Activated naive CD8-positive, alpha-beta T cell treated with anti-CD3 and anti-CD28 coated beads, Interleukin-2, amount 50 U/mL, for 24 hours (primary cell): ENCODE measurements at places on chromosomes 4 and X.

DNA sequence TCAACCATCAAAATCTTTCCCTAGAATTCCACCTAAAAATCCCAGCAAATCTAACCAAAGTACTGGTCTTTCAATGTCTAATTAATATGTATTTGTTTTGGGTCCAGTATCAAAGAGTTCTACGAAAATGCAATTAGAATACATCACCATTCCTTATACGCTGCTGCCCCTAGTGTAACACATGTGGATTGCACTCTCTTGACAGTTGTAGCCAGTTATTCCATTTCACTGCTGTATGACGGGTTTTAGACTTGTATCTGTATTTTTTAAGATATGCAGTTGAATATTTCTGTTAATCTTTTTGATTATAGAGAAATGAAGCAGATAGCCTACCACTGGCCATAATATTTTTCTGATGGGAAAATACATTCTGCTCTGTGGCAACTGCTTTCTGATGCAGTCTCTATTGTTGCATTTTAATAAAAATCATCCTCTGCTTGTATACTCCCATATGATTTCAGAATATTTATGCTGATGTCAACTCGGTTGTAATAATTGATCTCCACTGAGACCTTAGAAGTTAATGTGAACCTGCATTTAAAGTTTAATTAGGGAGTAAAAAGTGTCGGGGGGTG is 17.1 kb upstream of the PAGE2B start:
- DNase-seq: peak; percentile 9

DNA sequence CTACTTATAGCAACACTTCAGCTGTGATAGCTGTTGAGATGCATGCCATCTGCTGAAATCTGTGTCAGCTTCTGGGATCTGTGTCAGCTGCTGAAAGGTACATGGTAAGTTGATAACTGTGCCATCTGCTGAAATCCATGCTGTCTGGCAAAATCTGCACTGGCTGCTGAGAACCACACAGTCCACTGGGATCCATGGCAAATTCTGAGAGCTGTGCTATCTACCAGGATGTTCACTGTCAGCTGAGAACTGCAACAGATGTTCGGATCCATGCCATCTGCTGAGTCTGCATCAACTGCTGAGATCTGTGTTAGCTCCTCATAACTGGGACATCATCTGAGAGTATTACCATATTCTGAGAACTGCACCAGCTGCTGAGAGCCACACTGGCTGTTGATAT is 430.5 kb upstream of the POU3F4 start:
- no peak for DNase-seq

DNA sequence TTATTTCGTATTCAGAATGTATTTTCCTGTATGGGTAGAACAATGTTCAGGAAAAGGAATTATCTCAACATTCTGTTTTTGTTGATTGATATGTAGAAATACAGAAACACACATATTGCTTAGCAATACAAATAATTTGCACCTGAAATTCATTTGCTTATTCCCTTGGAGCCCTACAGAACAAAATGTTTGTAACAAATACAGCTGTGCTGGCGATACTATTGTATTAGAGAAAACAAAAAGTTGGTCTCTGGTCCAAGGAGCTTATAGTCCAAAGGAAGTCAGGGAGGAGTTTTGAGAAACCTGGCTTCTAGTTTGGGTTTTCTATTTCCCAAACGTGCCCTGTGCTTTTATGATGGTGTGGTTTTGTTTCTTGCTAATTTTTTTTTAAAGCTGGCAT is 37.8 kb upstream of the CAPN6 start:
- no peak for DNase-seq

DNA sequence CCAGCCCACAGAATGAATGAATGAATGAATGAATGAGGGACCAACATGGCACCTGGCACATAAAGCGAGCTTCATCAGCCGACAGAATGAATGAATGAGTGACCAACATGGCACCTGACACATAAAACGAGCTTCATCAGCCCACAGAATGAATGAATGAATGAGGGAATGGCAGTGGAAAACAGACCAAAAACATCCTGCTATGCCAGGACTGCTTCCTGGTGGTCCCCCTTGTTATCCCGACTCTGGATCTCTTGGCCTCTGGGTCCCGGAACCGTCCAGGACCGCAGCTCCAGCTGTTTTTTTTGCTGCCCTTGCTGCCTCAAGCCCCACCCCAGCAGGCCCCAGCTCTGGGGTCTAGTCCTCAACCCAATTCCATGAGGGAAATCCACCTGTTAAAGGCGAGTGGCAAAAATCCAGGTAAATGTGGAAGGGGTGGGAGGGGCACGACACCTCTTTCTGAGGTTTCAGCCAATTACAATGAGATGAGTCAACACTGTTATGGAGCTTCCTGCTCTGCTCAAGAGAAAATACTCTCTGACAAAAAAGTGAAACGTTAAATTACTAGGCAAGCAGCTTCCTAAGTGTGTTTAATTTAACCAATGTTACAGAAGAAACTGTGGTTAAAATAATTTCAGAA is 72.0 kb upstream of the MTNR1A start:
- no peak for DNase-seq
